T1000 (cell line): ENCODE measurements at places on chromosomes 12 and 14.

GRCh38 chr12:82047446-82047845 is 288.3 kb upstream of the PPFIA2 start:
- no peak for DNase-seq

- DNase-seq, result no peak
These were observed 335.4 kb downstream of the LRIG3 start for GRCh38 chr12:58584880-58585279.

DNA sequence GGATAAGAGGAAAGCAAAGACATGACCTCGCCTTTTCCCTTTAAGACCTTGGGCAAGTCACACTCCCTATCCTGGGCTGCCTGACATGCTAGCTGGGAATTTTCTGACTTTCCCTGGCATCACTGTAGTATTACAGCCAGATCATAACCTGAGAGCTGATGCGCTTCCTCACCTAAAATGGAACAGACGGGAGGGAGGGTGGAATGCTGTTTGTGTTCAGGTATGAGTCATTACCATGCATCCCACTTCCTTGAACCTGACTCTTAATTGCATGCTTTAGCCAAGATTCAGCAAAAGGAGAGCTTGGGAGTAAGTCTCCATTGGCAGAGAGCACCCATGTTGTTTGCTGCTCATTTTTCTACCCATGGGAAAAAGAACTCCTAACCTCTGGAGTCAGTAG is 156.5 kb downstream of the KCNK10 start:
- DNase-seq, result no peak

GRCh38 chr12:108341356-108341755 is 2.2 kb upstream of the CMKLR1 start:
- DNase-seq, result no peak

GRCh38 chr14:50524060-50524459 is 8.3 kb downstream of the MAP4K5 start:
- DNase-seq, result no peak
